ENCODE measurements at places on chromosomes 2 and 18.
A peak's percentile ranks its signal among the peaks of the same experiment; 100 is the strongest.

GRCh38 chr18:11850821-11851145 lies 430 bp upstream of the CHMP1B start:
- no peaks in the 10 kb centered on the region for H3K27me3 ChIP-seq
- H3K4me3 ChIP-seq = peak overlapping the region; percentile 83
- H3K4me1 ChIP-seq = peaks cover 43% of the 10 kb centered on the region
- peaks cover 11% of the 10 kb centered on the region for H3K36me3 ChIP-seq

DNA sequence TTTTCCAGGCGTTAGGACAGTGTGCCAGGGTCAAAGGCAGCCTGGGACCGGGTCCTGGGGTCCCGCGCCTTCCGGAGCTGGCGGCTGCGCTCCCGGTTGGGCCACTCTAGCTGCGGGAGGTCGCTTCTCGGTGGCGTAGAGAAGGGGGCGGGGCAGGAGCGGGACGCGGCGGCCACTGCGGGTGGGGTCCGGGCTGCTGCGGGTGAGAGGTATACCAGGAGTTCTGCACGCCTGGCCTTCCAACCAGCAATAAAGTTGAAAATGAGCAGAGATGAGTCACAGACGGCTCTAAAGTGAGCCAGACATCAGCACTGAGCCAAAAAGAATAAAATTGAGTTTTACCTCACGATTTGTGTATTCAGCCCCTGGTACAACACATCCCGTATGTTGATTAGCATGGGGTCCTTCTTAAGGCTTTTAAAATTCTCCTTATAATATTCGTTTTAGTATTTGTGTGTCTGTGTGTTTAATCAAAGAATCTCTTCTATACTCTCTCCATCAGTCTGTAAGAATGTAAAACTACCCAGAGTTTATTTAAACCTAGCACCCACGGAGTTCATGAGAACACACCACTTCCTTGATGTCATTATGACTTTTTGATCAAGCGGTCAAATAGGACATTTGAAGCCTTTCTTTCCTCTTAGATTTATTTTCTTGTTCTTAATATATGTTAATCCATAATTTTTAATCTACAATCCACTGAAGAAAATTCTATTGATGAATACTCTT lies at the start of gene C1GALT1C1L:
Gene C1GALT1C1L (minus strand): TSS at position 108 of the 729 bp plus-strand sequence. CDS start 107 bp downstream, at position 1.
- DNase-seq = peak; percentile 74
- peak within 1 kb of the TSS; percentile 68 for H3K4me3 ChIP-seq
- H3K36me3 ChIP-seq = no peaks in the 10 kb centered on the region
- peaks cover 4% of the 10 kb centered on the region for H3K4me1 ChIP-seq

- H3K4me1 ChIP-seq = no peaks in the 10 kb centered on the region
- no peak overlapping the region for H3K27ac ChIP-seq
- no peak for DNase-seq
- H3K4me3 ChIP-seq = no peak overlapping the region
- no peaks in the 10 kb centered on the region for H3K36me3 ChIP-seq
These were observed 148.2 kb upstream of the CYP1B1 start for GRCh38 chr2:38224181-38224580.

GRCh38 chr2:28828382-28828781 lies 17.7 kb downstream of the SPDYA start:
- H3K27ac ChIP-seq = no peak overlapping the region
- no peak overlapping the region for H3K4me3 ChIP-seq
- no peaks in the 10 kb centered on the region for H3K27me3 ChIP-seq

DNA sequence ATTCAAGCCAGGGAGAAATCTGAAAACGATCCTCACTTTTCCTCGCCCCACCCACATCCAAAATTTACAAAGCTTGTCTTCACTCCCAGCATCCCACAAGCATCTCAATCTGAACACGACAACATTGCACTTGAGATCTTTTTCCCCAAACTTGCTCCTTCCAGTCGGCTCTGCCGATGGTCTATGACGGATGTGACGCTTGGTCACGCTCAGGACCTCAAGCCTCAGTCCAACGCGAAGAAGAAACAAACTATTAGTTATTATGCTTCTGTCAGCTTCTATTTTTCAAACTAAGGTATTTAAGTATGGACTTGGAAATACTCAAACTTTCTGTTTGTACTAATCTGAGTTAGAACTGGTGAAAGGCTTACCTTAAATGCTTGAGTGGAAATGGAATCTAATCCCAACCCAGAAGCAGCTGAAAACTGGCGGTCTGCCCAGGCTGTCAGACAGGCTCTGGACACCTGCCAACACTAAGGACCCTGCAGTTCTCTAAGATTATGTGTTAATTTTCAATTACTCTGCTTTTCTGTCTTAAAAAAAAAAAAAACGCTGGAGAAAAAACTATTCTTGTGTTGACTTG lies 132.1 kb upstream of the DNMT3A start:
- no peaks in the 10 kb centered on the region for H3K4me1 ChIP-seq
- no peaks in the 10 kb centered on the region for H3K27me3 ChIP-seq
- no peak overlapping the region for H3K27ac ChIP-seq

- H3K27ac ChIP-seq = peak overlapping the region; percentile 79
- H3K36me3 ChIP-seq = peaks cover 7% of the 10 kb centered on the region
- no peak overlapping the region for H3K4me3 ChIP-seq
These were observed 45.7 kb downstream of the FAM210A start for GRCh38 chr18:13680612-13681011.

- H3K36me3 ChIP-seq = no peaks in the 10 kb centered on the region
- DNase-seq = no peak
- H3K27ac ChIP-seq = no peak overlapping the region
- H3K4me3 ChIP-seq = no peak overlapping the region
These were observed 805.6 kb upstream of the FANCL start for GRCh38 chr2:59046401-59047372.

DNA sequence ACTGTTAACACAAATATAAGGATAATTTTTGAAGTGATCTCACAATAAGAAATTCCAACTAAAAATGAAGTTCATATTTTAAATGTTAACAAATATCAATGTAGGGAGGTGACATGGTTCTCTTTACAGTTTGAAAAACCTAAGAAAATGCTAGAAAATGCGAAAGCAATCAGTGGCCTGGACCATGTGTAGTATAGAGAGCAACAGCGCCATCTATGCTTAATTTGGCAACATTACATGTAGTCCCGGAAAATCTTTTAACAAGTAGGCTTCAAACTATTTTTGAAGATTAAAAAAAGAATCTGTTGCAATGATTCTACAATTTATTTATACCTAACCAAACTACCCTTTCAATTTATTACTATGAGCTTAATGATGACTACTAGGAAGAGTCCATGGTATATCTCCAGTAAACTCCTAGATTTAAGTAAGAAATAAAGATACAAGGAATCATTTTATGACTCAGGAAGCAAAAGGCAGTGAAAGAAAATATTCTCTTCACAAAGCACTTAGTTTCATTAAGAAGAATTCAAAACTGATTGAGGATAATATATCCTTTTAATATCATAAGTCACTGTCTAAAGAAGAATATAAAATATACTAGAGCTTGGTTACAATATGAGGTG lies 33.3 kb downstream of the NDUFA10 start:
- no peak for DNase-seq
- peaks cover 63% of the 10 kb centered on the region for H3K36me3 ChIP-seq
- H3K27me3 ChIP-seq = no peaks in the 10 kb centered on the region
- H3K27ac ChIP-seq = no peak overlapping the region

DNA sequence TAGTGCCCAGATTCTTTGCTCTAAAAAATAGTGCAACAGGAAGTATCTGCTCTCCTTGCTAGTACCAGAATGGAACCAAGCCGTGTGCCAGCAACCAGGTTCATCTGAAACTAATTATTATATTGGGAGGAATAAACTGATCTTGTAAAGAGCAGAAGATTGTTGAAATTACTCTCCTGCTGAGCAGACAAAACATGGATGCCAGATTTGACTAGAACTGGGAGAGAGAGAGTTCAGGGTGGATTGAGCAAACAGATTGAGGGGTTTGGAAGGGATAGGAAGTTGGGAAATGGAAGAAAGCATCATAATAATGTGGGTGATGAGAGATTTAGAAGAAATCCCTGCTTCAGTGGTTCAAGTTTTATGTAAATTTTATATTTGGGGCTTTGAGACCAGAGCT lies 160.1 kb upstream of the RASGRP3 start:
- H3K27ac ChIP-seq = peak overlapping the region; percentile 56
- peaks cover 39% of the 10 kb centered on the region for H3K4me1 ChIP-seq
- no peaks in the 10 kb centered on the region for H3K27me3 ChIP-seq
- H3K4me3 ChIP-seq = no peak overlapping the region
- peaks cover 10% of the 10 kb centered on the region for H3K36me3 ChIP-seq
- no peak for DNase-seq

GRCh38 chr2:177692783-177693269 lies 300.3 kb downstream of the AGPS start:
- H3K27ac ChIP-seq = no peak overlapping the region
- no peaks in the 10 kb centered on the region for H3K27me3 ChIP-seq
- DNase-seq = no peak
- H3K4me1 ChIP-seq = no peaks in the 10 kb centered on the region
- H3K36me3 ChIP-seq = no peaks in the 10 kb centered on the region
- no peak overlapping the region for H3K4me3 ChIP-seq

GRCh38 chr18:32469691-32470459 lies 807 bp downstream of the GAREM1 start:
- H3K4me3 ChIP-seq = peak overlapping the region; percentile 85
- peak overlapping the region; percentile 88 for H3K27ac ChIP-seq
- H3K36me3 ChIP-seq = no peaks in the 10 kb centered on the region
- DNase-seq = peak; percentile 41
- peaks cover 46% of the 10 kb centered on the region for H3K4me1 ChIP-seq

DNA sequence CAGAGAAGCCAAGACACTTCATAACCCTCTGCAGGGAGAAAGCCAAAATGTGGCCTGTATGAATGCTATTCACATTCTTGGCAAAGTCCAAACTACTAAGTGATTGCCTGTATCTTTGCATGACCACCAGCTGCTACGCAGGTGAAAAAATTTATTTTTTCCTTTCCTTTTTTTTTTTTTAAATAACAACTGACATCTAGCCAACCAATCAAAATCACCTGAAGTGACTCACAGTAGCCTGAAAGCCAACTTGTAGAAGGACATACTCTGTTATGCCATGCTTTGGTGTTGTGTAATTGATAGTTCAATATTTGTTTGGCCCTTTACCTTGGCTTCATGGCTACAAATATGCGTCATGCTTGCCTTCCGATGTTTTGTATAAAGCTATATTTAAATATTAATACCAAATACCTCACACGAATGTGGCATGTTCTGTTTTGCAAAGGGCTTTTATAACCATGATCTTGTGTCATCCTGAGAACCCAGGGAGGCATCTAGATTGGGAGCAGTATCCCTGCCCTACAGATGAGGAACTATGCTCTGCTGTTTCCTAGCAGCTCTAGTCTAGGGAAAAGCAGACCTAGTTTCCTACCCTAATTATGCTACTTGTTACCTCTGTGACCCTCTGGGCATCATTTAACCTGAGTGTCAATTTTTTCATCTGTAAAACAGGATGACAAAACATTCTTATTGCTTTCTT lies 102.1 kb downstream of the MYOM1 start:
- no peak overlapping the region for H3K27ac ChIP-seq
- no peaks in the 10 kb centered on the region for H3K4me1 ChIP-seq
- DNase-seq = no peak
- H3K4me3 ChIP-seq = no peak overlapping the region

- DNase-seq = no peak
- no peak overlapping the region for H3K4me3 ChIP-seq
- no peak overlapping the region for H3K27ac ChIP-seq
- peaks cover 10% of the 10 kb centered on the region for H3K4me1 ChIP-seq
These were observed 417.3 kb upstream of the TRIB2 start for GRCh38 chr2:12299431-12299830.

DNA sequence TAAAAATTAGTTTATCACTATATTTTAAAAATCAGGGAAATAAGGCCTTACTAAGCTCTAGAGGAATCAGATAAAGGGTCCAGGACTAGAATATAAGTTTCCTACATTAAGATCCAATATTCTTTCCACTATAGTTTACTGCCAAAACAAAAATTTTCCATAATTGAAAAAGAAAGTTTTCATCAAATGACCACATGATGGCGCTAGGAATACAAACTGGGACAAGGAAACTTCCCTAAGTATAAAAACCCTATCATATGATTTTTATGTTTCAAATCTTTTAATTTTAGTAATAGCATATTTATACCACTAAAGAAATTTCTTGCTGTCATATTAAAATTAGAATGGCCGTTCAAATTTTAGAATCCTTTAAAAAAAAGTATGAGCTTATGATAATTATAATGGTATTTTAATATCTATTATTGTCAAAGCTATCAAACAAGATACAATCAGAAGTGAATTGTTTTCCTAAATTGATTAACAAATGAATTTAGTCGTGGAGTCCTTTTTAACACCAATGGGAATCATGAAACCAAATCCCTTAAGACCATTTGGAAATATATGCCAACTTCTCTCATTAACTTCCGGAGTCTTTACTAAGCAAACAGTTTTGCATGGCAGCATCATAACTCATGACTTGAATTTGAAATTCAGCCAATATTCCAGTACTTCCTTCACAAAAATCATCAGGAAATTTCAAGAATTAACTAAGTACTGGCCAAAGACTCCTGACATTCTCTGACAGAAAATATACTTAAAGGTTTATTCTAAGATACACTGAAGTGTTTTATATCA lies 70.3 kb downstream of the SCN1A start:
- DNase-seq = no peak
- H3K27me3 ChIP-seq = no peaks in the 10 kb centered on the region
- H3K4me1 ChIP-seq = no peaks in the 10 kb centered on the region
- no peaks in the 10 kb centered on the region for H3K36me3 ChIP-seq
- no peak overlapping the region for H3K27ac ChIP-seq
- H3K4me3 ChIP-seq = no peak overlapping the region

DNA sequence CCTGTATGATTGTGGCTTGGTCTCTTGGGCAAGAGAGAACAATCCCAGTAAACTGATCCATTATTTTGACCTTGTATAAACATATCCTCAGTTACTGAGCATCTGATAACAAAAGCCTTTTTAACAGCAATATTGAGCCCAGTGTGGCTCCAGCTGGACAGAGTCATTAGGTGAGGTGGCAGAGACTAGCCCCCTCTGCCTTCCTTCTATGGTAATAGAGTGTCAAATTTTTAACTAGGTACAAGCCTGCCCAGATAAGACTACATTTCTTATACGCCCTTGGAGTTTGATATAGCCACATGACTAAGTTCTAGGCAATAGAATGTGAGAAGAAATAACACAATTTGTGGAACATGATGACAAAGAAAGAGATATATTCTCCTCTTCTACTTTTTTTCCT lies 56.2 kb downstream of the HNMT start:
- no peaks in the 10 kb centered on the region for H3K4me1 ChIP-seq
- H3K36me3 ChIP-seq = no peaks in the 10 kb centered on the region
- no peak overlapping the region for H3K4me3 ChIP-seq
- no peak for DNase-seq
- no peak overlapping the region for H3K27ac ChIP-seq
- H3K27me3 ChIP-seq = no peaks in the 10 kb centered on the region

- H3K27ac ChIP-seq = no peak overlapping the region
- H3K36me3 ChIP-seq = no peaks in the 10 kb centered on the region
- DNase-seq = no peak
These were observed 46.2 kb downstream of the FTCDNL1 start for GRCh38 chr2:199804831-199805230.

- H3K27ac ChIP-seq = no peak overlapping the region
- no peak for DNase-seq
- H3K36me3 ChIP-seq = no peaks in the 10 kb centered on the region
- H3K4me3 ChIP-seq = no peak overlapping the region
These were observed 628.3 kb upstream of the REG3G start for GRCh38 chr2:78397198-78397597.

GRCh38 chr2:31213601-31214443 lies 3.5 kb downstream of the CAPN14 start:
- no peaks in the 10 kb centered on the region for H3K27me3 ChIP-seq
- H3K4me1 ChIP-seq = peaks cover 12% of the 10 kb centered on the region
- H3K27ac ChIP-seq = peak overlapping the region; percentile 50
- H3K36me3 ChIP-seq = no peaks in the 10 kb centered on the region
- H3K4me3 ChIP-seq = no peak overlapping the region
- DNase-seq = no peak

Data from left ventricle myocardium inferior (tissue), 1 donor.